ENCODE measurements at places on chromosomes 7 and 10.

- no peak for DNase-seq
These were observed 133.8 kb downstream of the WNT2 start for GRCh38 chr7:117188949-117189592.

- DNase-seq, result no peak
These were observed 35.5 kb downstream of the IDE start for GRCh38 chr10:92538231-92538958.

DNA sequence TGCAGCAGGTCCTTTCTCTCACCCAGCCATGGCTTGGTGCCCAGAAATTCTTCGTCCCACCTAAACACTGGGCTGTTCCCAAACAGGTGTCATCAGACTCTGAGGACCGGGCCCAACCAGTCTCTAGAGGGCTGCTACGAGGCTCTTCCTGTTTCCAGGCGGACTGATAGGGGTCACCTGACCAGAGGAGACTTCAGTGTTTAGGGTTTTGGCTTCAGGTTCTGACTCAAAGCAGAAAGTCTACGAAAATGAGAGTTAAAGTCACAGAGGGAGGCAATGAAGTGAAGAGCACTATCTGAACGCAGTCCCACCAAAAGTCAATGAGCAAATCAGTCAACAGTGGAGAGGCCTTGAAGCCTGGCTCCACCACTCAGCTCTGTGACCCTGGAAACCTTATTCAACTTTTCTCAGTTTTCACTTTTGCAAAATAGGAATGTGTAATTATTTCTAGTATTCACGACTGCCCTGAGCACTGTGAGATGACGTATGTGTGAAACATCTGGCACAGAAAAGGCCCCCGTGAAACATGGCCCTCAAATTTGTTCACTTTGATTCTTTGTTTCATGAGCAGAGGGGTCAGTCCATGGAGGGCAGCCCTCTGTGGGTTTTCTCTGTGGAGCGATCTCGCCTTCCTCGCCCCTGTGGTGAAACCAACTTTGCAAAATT is 189.9 kb upstream of the PDE1C start:
- no peak for DNase-seq

DNA sequence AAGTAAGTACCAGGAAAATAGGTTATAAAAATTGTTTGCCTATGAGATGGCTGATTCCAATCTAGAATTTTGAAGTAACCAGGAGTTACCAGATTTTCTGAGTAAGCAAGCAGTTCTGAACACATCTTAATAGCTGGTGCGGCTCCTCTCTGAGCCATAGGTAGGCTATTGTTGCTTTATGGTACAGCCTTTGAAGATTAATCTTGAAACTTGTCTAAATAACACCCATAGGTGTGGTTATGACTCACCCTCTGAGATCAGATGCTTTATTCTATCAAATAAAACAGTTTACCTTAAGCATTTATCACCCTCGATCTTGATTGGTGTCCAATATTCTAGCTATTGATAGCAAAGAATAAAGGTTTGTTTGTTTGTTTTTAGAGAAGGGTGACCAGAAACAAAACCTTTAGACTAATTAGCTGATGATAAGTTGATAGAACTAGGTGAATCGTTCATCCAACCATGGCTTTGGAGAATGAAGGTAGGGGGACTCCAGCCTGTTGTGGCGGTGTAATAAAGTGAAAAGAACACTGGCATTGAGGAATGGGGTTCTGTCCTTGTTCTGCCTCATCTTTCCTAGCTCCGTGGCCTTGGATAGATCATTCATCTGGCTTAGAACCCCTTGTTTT is 72.2 kb downstream of the VTI1A start:
- no peak for DNase-seq

DNA sequence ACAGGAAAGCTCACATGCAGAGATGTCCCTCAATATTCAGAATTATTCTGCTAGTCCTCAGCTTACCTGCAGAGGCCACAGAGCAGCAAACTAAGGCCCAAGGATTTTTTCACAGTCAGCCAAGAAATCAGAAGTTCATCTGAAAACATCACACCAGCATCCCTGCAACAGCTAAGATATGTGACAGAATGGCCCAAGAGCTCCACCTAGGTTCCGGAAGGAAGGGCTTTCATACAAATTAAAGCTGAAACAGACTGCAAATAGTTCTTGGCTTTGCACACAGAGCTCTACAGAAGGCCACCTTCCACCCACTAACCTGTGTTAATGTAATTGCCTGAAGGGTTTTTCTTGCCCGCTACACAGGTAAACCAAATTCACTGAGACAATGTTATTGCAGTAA is 438.8 kb upstream of the C7orf33 start:
- DNase-seq, result no peak

DNA sequence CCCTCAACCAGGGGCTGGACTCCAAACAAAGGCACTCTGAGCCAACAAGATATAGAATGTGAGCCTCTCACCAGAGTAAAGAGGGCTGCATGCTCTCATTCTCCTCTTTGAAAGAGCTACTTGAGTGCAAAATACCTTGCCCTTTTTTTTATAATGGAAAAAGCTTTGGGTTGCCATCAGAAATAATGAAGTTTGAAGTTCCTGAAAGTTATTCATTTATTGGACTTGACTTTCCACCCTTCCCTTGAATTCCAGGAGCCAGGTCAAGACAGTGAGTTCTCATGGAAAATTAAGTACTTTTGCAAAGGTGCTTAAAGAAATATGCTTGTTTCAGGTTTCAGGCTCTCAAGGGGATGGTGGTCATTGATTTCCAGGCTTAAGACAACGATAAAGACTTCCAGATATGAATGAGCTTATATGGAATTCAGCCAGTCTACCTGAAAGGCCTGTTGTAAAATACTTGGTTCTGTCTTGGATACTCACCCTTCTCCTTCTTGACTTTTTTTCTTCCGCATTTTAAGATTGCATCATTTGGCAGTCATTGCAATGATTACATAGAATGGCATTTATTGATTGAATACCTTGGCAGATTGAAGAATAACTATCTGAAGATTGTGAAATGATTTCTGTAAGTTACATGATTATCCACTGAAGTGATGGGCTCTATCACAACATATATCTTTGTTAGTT is 696.4 kb downstream of the INHBA start:
- no peak for DNase-seq

- no peak for DNase-seq
These were observed 34.7 kb downstream of the FBXW4 start for GRCh38 chr10:101660256-101660655.

- DNase-seq, result no peak
These were observed 297.8 kb downstream of the AUTS2 start for GRCh38 chr7:69896121-69896520.

- DNase-seq, result no peak
These were observed 97.5 kb downstream of the UNCX start for GRCh38 chr7:1329966-1330800.
